ENCODE measurements at places on chromosomes 3 and 15.

DNA sequence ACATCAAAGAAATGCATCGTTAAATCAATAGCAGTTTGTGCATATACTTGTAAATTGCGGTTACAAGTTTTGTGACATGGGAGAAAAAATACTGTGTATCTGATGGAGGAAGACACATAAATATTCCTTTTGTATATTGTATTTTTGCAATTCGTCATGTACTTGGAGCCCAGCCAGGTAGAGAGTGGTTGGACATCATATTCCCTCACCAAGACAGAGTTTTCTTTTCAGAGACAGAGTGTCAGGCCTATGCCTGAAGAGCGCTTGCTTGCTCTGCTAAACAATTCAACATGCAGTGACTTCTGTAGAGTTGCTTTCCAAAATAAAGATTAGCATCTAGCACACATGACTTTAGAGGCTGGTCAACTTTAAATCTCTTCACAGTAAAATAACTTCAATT, 24.8 kb upstream of the MEIS2 start:
- DNase-seq: no peak

DNA sequence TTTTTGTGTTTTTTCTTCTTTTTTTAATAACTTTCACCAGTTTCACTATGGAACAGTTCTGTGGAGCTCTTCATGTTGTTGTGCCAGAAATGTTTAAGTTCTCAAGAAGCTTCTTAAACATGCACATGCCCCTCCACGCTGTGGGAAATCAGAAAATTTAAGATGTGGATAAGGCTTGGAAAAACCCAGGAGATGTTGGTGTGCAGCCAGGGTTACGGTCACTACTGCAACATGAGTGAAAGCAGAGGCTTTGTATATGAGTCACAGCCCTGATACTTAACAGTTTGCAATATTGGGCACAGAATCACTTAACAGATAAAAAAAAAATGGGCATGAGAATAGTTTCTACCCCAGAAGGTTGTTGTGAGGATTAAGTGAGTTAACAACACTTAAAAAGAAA, 399.9 kb downstream of the LRTM1 start:
- no peak for DNase-seq

DNA sequence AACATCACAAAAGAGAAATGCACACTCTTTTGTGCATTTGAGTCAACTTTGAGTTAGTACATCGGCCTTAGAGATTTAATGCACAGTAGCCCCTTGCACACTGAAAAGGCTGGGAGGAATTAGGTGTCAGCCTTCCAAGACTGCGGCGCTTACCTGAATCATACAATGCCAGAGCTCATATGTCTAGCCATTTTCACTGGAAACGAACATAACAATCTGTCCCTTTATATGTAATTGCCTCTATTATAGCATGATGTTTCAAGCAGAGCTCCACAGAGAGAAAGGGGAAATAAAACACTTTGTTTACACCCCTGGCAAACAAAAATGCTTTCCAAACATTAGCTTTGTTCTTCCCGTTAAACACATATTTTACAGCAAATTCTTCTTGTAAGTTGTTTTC, 315.7 kb upstream of the SLCO3A1 start:
- no peak for DNase-seq

GRCh38 chr3:69718866-69719586, 20.2 kb upstream of the MITF start:
- no peak for DNase-seq

GRCh38 chr15:75204340-75205063, 2.8 kb downstream of the C15orf39 start:
- peak; percentile 97 for DNase-seq
